Ammon's horn (tissue), 1 donor: ENCODE measurements at places on chromosomes 1 and 21.
A peak's percentile ranks its signal among the peaks of the same experiment; 100 is the strongest.

DNA sequence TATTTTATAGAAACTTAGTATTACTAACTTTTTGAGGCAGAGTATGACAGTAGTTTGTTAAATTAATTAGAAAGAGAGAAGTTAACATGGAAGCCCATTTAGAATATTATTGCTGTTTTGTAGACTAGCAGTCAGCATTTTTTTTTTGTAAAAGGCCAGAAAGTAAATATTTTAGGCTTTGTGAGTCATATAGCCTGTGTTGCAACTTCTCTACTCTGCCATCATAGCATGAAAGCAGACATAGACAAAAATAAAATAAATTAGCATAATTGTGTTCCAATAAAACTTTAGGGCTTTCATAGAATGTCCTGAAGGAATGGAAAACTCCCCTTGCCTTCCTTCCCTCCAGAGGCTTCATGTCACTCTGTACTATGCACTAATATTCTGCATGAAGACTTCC lies 12.3 kb upstream of the RGS4 start:
- no peak for DNase-seq

DNA sequence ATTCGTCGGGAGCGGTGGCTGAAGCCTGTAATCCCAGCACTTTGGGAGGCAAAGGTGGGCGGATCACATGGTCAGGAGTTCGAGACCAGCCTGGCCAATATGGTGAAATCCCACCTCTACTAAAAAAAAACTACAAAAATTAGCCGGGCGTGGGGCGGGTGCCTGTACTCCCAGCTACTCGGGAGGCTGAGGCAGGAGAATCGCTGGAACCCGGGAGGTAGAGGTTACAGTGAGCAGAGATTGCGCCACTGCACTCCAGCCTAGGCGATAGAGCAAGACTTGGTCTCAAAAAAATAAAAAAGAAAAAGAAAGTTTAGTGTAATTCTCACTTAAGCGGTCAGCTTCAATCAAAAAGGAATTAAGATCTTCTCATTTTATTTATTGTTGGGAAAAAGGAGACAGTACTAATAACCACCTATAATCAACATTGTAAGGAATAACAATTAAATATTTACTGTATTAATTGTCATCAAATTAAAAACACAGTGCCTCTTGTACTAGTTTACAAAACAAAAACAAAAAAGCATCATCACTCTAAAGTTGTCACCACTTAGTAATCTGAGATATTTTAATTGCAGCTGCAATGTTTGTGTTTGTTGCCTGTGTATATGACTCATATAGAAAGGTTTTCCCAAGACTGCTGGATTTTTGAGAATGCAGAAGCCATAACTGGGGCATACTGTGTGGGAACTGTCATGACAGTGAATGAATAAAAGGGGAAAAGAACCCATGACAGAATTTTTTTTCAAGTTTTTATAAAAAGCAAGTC lies 3.7 kb downstream of the FBXO42 start:
- no peak for DNase-seq

DNA sequence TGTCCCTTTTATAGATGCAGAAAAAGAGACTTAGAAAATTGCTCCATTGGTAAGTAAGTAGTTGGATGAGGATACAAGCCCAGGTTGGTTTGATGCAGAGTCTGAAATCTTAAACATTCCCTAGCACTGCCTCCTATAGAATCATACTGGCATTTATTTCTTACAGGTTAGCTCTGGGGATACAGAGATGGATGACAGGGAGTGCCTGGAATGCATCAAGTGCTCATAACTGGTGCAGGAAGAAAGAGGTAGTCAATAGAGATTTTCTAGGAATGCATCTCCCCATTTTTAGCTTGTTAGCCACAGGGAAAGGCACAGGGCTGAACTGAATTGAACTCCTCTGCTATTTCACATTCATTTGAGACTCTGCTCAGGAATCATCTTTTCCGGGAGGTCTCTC lies 269.0 kb upstream of the USP24 start:
- DNase-seq = no peak

GRCh38 chr1:214067853-214068703 lies 80.3 kb downstream of the PROX1 start:
- no peak for DNase-seq

- DNase-seq = no peak
These were observed 102.3 kb downstream of the NPHP4 start for GRCh38 chr1:5889901-5890300.

DNA sequence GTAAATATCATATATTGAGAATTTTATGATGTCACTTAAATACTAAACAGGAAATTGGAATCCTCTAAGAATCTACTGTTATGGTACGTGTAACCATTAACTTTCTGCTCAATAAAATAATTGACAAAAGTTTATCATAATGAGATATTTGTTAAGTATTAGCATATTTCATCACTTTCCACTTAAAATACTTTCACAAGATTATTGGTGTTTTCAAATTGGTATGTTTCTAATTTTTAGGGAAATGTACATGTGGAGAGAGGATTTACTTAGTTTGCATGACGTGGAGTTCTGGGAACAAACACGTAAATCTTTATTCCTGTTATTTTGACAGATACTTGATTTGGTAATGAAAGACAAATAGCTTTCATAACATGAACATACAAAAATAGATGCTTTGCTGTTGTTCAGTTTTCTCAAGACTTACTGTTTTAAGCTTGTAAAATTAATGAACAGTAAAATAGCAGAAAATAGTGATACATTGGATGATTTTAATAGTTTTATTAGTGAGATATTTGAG lies 1.6 kb downstream of the SRSF11 start:
- DNase-seq = no peak

DNA sequence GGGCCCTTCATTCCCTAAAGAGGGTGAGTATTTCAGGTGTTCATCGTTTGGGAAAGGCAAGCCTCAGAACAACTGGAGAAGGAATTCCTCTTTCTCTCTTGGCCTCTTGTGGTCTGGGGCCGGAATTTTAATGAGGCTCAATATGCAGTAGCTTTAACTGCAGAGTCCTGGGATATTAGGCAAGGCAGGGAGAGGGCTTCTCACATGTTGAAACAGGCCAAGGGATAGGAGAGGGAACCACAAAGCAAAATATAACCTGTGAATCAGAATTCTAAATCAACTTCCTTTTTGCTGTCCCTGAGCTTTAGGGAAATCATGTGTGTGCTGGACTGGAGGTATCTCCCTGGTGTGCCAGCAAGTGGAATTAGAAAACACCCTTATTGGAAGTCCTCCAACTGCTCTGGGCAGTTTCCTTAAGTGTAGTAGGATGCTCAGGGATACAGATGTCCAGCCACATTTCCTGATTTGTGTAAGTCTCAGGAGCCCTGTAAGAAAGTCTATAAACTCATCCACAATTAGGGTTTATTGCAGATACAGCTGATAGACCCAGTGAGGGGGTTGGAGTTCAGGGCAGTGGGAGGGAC lies 215.8 kb upstream of the ZRANB2 start:
- no peak for DNase-seq

DNA sequence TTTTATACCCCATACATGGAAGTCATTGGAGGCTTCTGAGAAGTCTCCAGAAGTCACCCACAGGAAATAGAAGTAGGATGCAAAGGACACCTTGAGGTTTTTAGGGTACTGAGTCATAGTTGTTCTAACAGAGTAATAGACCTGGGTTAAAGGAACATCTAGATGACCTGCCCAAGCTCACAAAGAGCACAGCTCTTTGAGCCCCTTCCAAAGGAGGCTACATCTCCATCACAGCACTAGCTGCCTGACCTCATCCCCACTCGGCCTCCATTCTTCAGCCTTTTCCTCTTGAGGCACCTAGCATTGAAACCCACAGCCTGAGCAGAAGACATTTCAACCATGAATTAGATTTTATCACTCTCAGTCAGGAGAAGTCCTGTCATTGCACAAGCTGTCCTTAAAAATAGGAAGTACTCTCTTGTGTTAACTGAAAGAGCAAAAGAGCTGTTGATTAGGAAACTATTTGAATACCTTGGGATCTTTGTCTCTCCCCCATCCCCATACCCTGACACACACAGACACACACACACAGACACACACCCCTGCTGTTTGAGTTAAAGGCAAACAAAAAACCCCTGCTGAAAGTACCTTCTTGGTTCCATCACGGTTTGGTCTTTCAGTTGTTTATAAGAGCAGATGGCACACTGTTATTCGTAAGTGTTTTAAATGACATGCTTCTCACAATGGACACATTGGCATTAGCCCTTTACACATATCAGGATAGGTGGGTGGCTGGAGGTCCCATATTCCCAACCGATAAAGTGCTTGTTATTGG lies 22.2 kb downstream of the MKNK1 start:
- DNase-seq = no peak

GRCh38 chr1:96464066-96464465 lies 257.5 kb upstream of the PTBP2 start:
- peak; percentile 8 for DNase-seq

- DNase-seq = no peak
These were observed 112.2 kb downstream of the BRINP2 start for GRCh38 chr1:177282976-177283375.

GRCh38 chr1:246080031-246080430 lies 427.0 kb downstream of the SMYD3 start:
- DNase-seq = no peak

DNA sequence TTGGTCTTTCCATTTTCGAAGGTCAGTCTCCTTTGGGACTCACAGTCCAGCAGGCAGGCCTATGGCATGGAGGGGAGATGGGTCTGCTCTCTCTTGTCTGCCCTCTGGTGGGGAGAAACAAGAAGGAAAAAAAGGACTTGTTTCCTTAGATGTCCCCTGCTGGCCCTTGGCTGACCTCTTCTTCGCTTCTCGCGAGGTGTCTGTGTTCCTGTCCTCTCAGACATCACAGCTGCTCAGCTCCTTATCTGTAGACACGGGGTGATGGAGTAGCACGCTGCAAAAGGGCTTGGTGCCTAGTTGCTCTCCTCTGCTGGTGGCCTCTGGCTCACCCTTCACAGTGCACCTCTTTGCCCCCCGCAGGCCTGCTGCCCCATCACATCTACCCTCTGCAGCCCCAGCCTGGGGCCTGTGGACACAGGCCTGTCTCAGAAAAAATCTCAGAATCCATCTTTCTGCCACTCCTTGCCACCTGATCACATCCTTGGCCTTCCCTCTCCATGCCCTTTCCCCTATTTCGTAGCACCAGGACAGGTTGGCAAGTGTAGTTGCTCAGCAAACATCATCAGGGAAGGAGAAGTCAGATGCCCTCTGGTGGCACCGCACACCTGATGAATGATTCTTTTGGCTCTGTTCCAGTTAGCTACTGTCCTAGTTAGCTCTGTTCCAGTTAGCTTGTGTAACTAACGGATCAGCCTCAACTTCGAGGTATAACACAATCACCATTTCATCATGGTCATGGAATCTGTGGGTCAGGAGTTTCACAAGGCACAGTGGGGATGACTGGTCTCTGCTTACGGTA lies 18.7 kb upstream of the AK2 start:
- peak; percentile 95 for DNase-seq

DNA sequence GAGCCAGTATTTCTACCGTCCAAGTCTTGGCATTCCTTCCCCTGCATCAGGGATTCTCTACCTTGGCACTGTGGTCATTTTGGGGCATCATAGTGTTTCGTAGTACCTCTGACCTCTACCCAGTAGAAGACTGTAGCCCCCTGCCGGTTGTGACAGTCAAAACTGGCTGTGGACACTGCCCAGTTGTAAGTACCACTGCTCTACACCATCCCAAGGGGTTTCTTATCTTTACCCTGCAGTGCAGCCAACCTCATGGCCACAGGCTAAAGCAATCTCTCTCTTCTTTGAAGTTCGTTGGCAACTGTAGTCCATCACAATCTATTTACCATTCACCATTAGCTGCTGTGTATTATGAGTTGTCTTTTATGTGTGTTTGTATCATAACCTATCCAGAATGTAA lies 29.3 kb upstream of the ERO1B start:
- no peak for DNase-seq

DNA sequence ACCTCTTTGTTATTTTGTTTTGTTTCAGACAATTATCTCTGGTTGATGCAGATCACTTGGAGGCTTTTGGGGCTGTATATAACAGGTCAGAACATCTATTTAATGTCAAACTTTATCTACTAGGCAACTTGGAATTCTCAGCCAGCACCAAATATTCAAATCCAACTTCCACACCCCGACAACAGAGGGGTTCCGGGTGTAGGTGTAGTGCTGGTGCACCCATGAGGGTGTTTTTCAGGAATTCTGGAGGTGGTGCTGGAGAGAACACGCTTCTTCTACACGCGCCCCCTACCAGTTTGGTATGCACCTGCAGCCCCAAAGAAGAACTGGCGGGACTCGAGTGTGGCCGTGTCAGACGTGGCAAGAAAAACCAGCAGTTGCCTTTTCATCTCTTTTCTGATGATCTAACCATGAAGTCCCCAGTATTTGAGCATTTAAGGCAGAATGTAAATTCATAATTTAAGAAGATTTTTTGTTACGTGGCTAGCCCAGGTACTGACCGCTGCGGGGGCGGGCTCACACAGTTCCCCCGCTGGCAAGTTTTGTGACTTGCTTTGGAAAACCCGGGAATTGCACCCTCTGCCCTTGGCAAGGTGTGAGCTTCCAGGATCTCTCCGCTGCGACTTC lies 462 bp upstream of the TLCD4 start:
- DNase-seq = peak; percentile 71

DNA sequence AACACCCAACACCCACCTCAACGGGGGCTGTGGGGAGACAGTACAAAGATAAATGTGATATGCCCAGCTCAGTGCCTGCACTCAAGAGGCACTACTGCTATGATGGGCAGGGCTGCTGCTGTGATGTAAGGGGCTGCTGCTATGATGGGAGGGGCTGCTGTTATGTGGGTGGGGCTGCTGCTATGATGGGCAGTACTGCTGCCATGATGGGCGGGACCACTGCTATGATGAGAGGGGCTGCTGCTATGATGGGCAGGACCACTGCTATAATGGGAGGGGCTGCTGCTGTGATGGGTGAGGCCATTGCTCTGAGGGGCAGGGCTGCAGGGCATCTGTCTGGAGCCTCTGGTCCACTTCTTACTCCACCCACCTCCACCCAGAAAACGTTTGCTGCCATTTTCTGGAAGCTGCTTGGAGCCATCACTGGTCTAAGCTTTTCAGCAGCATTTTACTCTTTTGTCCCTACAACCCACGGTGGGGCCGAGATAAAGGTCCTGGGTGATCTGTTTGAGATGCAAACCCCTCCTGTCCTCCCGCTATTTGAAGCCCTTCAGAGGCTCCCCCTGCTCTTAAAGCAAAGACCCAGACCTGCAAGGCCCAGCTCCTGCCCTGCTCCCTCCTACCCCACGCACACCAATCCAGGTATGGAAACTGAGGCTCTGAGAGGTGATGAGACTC lies 656.9 kb downstream of the PTPRU start:
- DNase-seq = no peak

GRCh38 chr1:19432943-19433718 lies 52.2 kb downstream of the CAPZB start:
- DNase-seq = no peak
